Esophagus muscularis mucosa (tissue), 4 donors: ENCODE measurements at places on chromosomes 1 and 21.

- no peak for DNase-seq
These were observed 142.2 kb downstream of the SLC45A1 start for GRCh38 chr1:8460132-8460544.

DNA sequence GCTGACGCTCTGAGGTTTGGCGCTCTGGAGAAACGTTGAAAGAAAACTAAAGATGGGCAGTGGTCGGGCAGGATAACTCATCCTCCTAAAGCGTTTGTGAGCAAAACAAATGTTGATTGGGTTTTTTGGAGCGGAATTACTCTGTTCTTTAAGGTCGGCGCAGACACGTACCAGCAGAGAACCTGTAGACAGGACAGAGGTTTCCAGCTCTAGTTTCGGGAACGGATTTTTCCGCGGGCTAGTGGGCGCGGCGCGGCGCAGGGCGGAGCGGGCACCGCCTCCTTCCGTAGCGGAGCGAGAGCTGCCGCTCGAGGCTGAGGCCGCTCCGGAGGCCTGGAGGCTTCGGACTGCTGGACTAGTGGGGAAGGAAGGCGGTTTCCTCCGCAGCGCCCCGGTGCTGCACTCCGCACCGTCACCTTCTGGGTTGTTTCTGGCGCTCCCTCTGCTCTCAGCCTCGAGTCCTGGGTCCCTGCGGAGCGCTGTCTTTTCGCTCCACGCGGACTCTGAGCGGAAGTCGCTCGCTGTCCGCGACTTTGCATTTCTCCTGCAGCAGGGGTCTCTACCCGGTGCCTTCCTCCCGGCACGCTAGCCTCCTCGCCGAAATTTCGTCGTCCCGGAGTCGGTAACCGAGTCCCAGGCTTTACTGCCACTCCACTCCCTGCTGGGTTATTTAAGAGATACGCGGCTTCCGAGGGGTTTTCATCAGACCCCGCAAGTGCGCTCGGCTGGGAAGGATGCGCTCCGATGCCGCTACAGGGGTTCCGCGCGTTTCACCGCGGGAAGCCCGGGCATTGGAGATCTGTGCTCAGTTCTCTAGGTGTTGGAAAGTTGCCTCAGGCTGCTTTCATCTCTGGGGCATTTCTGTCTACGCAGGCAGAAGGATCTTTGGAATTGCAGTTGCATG, 7.0 kb downstream of the FOXD2 start:
- no peak for DNase-seq

DNA sequence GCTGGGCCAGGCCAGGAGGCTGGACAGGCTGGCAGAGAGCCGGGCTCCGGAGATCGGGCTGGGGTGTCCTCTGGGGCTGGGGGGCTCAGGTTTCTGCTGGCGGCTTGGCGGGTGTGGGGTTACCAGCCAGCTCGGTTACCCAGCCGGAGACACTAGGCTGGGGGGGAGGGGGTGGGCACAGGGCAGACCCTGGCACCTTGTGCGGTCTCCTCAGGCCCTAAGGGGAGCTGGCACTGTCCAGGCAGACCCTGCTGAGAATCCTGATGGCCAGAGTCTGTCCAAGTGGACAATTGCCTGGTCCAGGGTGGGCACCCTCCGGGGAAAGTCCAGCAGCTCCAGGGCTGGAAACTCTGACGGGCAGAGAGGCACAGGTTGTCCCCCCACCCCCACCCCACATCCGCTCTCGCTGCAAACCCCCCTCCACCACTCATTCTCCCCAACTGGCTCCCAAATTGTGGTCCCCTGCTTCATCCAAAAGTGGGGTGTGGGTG, 6.7 kb downstream of the ZBTB7B start:
- no peak for DNase-seq

GRCh38 chr1:31647106-31647505, 2.4 kb upstream of the PEF1 start:
- no peak for DNase-seq

- DNase-seq, result no peak
These were observed 31.2 kb downstream of the GNPAT start for GRCh38 chr1:231272173-231272572.

- DNase-seq, result no peak
These were observed 31.1 kb downstream of the TMEM50A start for GRCh38 chr1:25369241-25369640.
